ENCODE measurements at places on chromosomes 12 and 14.

GRCh38 chr12:82415402-82415801, 57.1 kb downstream of the METTL25 start:
- no peak for DNase-seq

DNA sequence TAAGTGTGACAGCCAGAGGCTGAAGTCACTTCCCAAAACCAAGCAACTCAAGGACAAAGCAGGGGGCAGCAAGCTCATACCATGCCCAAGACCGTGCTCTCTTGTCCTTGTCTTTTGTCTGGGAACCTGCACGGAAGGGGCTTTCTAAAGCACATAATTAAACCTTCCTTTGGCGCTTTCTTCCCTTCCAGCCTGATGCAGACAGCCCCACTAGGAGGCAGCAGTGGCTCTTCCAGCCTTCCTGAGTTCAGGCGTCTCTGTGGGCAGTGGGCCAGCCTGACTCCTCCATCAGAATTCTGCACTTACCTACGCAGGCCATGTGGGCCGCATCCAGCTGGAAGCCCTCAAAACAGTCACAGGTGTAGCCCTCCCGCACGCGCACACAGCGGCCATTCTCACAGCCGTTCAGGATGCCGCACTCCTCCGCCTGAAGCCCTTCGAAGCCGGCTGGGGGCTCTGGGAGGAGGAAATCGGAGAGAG, 7.6 kb downstream of the ISCA2 start:
- DNase-seq, result peak; percentile 94

DNA sequence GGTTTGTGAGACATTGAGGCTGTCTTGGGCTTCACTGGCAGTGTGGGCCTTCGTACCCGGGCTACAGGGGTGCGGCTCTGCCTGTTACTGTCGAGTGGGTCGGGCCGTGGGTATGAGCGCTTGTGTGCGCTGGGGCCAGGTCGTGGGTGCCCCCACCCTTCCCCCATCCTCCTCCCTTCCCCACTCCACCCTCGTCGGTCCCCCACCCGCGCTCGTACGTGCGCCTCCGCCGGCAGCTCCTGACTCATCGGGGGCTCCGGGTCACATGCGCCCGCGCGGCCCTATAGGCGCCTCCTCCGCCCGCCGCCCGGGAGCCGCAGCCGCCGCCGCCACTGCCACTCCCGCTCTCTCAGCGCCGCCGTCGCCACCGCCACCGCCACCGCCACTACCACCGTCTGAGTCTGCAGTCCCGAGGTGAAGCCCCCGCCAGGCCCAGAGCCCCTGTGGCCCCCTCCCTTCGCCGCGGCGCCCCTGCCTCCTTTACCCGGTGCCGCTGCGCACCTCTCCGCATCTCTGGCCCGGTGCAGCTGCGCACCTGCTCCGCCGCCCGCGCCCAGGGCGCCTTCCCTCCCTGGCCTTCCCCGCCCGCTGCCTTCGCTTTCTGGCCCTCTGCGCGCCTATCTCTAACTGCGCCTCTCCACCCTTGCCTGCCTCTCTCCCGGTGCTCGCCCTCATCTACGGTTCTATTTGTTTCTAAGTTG, at the start of gene ENO2:
Gene ENO2 (plus strand): TSS at position 335 of the 701 bp plus-strand sequence. CDS start 1,253 bp downstream, outside the sequence.
- no peak for DNase-seq

- DNase-seq, result no peak
These were observed 35.1 kb upstream of the LTBP2 start for GRCh38 chr14:74647061-74647677.

DNA sequence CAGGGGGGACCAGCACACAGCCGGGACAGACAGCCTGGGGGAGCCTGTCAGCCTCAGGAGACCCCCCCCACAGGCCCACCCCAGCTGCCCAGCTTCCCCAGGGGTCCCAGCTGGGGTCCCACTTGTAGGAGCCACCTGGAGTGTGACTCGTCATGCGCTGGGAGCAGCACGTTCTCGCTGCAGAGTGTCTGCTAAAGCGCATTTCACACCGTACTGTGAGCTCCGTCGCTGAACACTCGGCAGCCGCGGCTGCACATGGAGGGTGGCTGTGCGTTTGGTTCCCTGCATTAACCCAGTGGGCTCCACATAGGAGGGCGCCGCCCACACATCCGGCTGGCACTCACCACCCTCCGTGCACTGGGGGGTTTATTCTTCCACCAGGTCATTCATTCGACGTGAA, 56.7 kb downstream of the FBRSL1 start:
- DNase-seq, result no peak

DNA sequence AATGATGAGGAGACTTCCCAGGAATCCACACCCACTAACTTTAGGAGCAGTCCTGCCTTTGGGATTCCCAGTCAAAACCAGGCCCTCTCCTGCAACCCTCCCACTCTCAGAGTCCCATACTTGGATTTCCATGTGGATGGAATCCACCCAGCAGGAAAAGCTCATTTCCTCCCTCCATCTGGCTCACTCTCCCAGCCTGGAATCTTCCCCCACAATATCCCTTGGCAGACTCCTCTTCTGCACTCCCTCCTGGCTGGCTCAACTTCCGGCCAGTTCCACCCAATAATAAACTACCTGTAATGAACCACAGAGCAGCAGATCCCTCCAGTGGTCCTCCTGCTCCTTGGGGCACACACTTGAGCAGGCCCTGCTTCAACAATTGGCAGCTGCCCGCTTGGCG, 102.8 kb upstream of the EGLN3 start:
- no peak for DNase-seq

Data from spinal cord (tissue), 10 donors.